T-helper 22 cell (primary cell): ENCODE measurements at places on chromosomes 1 and 21.

GRCh38 chr1:25474439-25475047 is 43.8 kb downstream of the MACO1 start:
- no peak for DNase-seq

GRCh38 chr1:66286307-66286706 is 247.6 kb upstream of the SGIP1 start:
- DNase-seq = no peak

GRCh38 chr1:175150596-175151319 is 41.8 kb downstream of the KIAA0040 start:
- no peak for DNase-seq

- DNase-seq = no peak
These were observed 48.7 kb downstream of the AKT3 start for GRCh38 chr1:243801378-243801777.

DNA sequence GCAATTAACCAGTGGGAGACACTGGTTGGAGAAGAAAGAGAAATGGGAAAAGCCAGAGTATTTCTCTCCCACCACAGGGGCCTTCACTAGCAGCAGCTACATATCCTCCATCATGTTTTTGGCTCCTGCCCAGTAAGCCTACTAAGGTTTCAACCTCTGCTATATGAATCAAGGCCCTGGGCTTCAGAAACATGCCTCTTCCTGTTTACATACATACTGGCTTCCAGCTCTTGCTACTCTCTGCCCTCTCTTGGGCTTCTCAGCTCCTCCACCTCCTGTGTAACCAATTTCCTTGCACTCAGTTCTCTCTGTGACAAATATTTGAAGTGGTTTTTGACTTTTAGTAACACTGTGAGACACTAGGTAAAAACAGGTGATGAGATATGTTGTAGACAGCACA is 80.8 kb downstream of the LRRC7 start:
- DNase-seq = no peak

- DNase-seq = peak; percentile 23
These were observed 13.9 kb downstream of the DDX20 start for GRCh38 chr1:111769517-111770146.

DNA sequence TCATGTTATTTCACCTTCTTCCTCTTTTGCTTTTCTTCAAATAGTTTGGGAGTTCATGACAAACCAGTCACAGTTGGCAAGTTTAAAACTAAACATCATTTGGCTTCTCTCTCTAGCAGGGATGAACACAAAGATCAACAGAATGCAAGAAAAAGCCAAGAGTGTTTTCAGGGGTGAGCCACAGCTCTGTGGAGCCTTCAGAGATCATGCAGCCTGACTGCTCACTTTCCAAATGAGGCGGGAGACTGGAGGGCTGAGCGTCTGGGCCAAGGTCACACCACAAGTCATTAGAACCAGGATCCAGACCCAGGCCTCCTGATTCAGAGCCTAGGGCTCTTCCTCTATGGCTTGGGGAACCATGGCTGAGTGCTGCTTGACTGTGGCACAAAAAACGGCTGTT is 2.7 kb downstream of the DPT start:
- DNase-seq = no peak

DNA sequence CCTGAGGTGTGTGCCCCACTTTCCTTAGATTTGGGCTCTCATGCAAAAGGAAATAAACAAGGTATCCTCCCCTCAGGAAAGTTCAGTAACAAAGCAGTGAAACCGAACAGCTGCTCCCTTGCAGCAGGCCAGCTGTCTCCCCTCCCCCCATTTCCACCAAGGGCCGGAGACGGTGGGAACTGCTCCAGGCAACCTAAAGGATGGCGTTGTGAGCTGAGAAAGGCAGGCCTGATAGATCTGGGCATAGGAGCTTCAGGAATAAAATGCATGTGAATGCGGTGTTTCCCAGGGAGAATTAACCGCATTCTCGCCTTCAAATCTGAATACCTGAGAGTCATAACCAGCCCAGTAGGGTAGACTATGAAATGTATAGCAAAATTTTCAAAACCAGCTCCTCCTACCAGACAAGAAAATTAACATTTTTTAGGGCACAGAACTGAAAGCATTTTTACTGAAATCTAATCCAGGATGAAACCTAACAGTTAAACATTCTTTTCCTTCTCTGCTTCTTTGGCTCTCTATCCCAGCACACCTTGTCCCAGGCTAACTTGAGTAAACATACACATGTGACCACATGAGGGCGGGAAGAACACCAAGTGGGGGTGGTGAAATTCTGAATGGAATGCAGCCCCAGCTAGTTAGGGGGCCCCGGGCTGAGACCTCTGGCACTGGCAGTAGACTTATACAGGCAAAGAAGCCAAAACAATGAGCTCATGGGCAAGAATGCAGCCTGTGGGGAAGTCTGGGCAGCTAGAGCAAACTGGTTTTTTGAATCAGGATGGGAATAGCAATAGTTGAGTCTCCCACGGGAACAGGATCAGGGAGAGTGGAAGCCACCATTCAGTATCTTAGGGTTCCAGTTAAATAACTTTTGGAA is 11.5 kb downstream of the MCL1 start:
- no peak for DNase-seq

DNA sequence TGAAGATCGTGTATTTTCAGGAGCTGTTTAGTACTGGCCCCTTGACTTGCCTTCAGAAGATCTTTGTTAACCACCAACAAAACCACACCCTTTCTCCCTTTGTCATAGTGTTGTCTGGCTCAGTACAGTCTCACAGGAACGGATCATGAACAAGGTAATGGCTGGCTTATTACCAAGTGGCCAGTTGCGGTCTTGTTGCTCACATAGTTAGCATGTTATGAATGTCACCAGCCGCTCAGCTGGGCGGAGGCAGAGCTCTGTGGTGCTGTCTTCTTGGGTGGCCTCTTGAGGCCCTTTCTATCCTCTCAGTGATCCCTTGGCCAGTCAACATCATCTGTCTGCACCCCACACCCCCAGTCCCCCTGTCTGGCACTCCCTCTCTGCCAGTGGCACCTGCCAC is 21.4 kb downstream of the CNIH3 start:
- DNase-seq = no peak

DNA sequence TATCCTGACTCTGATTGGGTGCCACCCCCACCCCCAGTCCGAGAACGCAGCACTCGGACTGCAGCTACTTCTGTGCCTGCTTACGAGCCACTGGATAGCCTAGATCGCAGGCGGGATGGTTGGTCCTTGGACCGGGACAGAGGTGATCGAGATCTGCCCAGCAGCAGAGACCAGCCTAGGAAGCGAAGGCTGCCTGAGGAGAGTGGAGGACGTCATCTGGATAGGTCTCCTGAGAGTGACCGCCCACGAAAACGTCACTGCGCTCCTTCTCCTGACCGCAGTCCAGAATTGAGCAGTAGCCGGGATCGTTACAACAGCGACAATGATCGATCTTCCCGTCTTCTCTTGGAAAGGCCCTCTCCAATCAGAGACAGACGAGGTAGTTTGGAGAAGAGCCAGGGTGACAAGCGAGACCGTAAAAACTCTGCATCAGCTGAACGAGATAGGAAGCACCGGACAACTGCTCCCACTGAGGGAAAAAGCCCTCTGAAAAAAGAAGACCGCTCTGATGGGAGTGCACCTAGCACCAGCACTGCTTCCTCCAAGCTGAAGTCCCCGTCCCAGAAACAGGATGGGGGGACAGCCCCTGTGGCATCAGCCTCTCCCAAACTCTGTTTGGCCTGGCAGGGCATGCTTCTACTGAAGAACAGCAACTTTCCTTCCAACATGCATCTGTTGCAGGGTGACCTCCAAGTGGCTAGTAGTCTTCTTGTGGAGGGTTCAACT is 2.1 kb downstream of the RBM15 start:
- no peak for DNase-seq

DNA sequence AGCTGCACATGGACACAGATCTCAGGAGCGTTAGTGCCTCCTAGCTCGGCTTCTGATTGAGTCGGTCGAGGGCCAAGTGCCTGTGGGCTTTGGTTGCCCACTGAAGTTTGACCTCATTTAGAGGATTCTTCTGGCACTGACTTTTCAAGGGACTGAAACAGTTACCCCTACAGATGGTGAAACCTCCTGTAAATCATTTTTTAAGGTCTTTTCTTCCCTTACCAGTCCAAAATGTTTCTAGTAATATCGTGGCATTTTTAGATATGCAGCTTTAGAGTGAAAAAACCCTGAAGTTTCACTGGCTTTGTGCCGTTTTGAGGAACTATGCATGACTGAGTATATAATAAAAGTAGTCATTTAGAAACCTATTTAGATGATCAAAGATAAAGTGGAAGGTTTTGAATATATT is 34.7 kb upstream of the L1TD1 start:
- DNase-seq = no peak

- DNase-seq = no peak
These were observed 77.4 kb downstream of the NDUFS5 start for GRCh38 chr1:39103328-39104157.

- no peak for DNase-seq
These were observed 229.5 kb upstream of the USP24 start for GRCh38 chr1:55444667-55445066.

- no peak for DNase-seq
These were observed 8.2 kb upstream of the SLC9A1 start for GRCh38 chr1:27163093-27163492.

DNA sequence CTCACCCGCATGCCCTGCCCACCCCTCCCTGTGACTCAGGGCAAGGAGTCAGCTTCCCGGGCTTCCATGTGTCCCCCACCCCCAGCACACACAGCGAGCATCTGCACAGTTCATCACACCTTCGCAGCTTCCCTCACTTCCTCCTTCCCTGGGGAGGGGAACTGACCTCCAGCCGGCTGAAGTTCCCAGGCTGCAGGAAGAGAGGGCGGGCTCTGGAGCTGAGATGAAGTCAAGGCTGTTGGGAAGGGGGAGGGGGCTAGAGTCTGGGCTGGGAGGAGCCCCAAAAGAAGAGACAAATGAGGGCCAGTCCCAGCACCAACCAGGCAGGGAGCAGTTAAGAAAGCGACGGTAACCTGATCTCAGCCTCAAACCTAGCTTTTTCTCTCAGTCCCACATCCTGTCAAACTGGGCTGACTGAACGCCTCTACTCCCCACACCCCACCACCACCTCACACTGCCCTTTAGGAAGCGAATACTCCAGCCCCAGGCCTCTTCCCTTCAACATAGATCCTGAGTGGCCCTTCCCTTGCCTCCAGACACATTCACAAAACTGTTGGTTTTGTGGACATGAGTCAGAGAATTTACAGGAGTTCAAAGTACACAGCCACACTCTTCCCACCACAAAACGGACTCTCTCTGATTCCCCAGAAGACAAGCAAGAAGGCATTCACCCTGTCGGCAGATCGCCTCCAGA is 1.8 kb downstream of the RHOC start:
- peak; percentile 20 for DNase-seq

GRCh38 chr1:228963795-228964177 is 228.5 kb downstream of the RHOU start:
- DNase-seq = no peak

DNA sequence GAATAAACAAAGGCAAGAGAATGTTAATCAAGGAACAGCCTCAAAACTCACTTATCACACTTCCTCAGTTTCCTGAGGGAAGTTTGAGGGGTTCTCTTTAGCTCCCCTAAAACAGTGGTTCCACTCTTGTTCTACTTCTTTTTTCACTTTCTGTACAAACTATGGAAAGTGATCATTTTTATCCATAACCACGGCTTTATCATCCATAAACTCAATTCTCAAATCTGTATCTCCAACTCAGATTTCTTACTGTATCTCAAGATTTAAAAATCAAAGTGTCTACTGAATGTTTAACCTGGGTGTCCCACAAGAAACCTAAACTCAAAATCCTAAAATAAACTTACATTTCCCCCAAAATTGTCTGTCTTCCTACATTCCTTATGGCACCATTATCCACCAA is 3.9 kb downstream of the PFDN2 start:
- DNase-seq = no peak

DNA sequence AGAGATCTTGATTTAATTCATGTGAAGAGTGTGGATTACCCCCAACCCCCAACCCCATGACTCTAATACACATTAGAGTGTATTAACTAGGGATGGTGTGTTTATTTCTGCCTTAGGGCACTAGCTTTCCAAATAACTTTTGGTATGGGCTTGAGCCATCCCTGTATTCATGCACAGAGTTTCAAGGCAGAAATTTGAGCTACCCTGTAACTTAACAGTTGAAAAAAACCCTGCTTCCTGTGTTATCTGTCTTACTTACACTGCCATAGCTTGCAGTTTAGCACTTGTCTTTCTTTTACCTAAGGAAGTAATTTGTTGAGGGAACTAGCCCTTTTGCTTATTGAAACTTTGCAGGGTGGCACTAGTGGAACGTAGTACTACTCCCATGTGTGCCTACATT is 6.3 kb downstream of the SRSF11 start:
- DNase-seq = no peak

GRCh38 chr1:202638019-202638700 is 72.1 kb downstream of the SYT2 start:
- DNase-seq = no peak

DNA sequence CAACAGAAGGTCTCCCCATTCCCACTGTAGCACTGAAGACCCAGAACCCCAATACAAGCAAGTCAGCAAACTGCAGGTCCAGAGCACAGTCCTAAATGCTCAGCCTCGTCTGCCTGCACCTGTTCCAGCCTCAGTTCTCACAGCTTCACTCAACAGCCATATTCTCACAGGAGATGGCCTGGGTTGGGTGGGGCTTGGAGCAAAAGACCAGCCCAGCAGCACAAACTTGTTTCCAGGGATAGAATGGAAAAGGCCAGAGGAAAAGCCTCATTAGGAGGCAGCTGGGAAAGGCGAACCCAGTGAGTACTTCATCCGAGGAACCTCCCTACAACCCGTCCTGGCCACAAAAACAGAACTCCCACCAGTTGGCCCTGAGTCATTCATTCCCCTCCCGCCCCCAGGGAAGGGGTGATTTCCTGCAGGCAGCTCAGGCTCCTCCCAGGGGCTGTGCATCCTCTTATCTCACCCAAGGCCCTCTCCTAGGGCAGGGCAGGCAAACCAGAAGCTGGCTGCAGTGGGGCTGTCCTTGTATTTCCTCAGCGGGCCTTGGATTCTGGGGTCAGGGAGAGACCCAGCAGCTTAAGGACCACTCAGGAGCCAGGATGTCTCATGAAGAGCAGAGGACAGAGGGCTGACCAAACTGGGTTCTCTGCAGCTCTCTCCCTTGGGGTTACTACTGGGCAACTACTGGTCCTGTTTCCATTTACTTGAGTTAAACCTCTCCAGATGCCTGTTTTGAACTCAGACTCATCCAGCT is 7.4 kb upstream of the MPL start:
- no peak for DNase-seq

GRCh38 chr1:225559326-225559725 is 93.6 kb downstream of the ENAH start:
- no peak for DNase-seq

DNA sequence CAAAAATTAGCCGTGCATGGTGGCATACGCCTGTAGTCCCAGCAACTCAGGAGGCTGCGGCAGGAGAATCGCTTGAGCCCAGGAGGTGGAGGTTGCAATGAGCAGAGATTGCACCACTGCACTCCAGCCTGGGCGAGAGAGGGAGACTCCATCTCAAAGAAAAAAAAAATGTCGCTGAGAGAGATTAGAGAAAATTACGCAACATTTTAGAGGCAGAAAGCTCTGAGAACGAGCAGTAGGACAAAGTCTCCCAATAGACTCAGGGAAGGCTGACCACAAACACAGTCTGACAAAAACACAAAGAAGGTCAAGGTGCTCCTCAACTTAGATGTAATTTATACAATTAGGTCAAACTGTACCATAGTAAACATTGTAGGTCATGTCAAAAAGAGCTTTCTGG is 367.6 kb upstream of the ZRANB2 start:
- no peak for DNase-seq

GRCh38 chr21:42172596-42173483 is 46.1 kb upstream of the ABCG1 start:
- no peak for DNase-seq

- no peak for DNase-seq
These were observed 11.1 kb upstream of the SCYL3 start for GRCh38 chr1:169904834-169905233.
